ENCODE measurements at places on chromosomes 5 and 9. TPM values are rescaled to one million over a fixed set of nuclear protein-coding genes. Genes with fewer than 3 reads are reported as not detected.

LCN15 gene
- not detected for total RNA-seq

GRCh38 chr9:79652598-79652997 lies 80.8 kb downstream of the TLE4 start:
- H3K27ac ChIP-seq = no peak overlapping the region
- no peaks in the 10 kb centered on the region for H3K4me1 ChIP-seq
- DNase-seq = no peak
- H3K36me3 ChIP-seq = no peaks in the 10 kb centered on the region
- H3K27me3 ChIP-seq = no peaks in the 10 kb centered on the region

GRCh38 chr5:173557123-173557903 lies 59.1 kb downstream of the BOD1 start:
- H3K4me1 ChIP-seq = no peaks in the 10 kb centered on the region
- no peaks in the 10 kb centered on the region for H3K36me3 ChIP-seq
- H3K27ac ChIP-seq = no peak overlapping the region
- H3K27me3 ChIP-seq = no peaks in the 10 kb centered on the region
- no peak for DNase-seq
- no peak overlapping the region for H3K4me3 ChIP-seq

GRCh38 chr9:108637340-108637739 lies 218.4 kb downstream of the ACTL7B start:
- no peaks in the 10 kb centered on the region for H3K27me3 ChIP-seq
- no peak overlapping the region for H3K4me3 ChIP-seq
- H3K36me3 ChIP-seq = no peaks in the 10 kb centered on the region
- DNase-seq = no peak
- no peaks in the 10 kb centered on the region for H3K4me1 ChIP-seq

STXBP1 gene
- total RNA-seq = 50.0 TPM

CCNO gene
- 1.3 TPM for total RNA-seq

DNA sequence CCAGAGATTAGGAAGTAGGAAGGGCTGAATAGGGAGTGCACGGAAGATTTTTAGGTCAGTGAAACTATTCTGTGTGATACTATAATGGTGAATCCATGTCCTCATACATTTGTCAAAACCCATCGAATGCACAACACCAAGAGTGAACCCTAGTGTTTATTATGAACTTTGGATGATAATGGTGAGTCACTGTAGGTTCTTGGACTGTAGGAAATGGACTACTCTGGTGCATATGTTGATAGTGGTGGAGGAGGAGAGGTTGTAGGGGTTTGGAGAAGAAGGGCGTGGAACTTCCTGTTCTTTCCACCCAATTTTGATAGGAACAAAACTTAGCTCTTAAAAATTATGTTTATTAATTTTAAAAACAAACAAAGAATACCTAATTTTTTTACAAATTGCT lies 14.3 kb downstream of the CTSL start:
- H3K4me3 ChIP-seq = no peak overlapping the region
- H3K27ac ChIP-seq = no peak overlapping the region
- H3K36me3 ChIP-seq = no peaks in the 10 kb centered on the region
- no peak for DNase-seq
- H3K4me1 ChIP-seq = no peaks in the 10 kb centered on the region

GRCh38 chr9:124214596-124215367 lies 43.0 kb upstream of the NEK6 start:
- no peaks in the 10 kb centered on the region for H3K4me1 ChIP-seq
- no peak overlapping the region for H3K4me3 ChIP-seq
- H3K36me3 ChIP-seq = no peaks in the 10 kb centered on the region

- H3K4me3 ChIP-seq = no peak overlapping the region
- H3K27ac ChIP-seq = no peak overlapping the region
- DNase-seq = no peak
- H3K36me3 ChIP-seq = no peaks in the 10 kb centered on the region
- H3K27me3 ChIP-seq = no peaks in the 10 kb centered on the region
These were observed 34.4 kb downstream of the SRD5A1 start for GRCh38 chr5:6667648-6668047.

SLC6A3 gene
- 0.30 TPM for total RNA-seq

GRCh38 chr5:9562141-9562540 lies 16.3 kb upstream of the SEMA5A start:
- H3K36me3 ChIP-seq = no peaks in the 10 kb centered on the region
- no peak overlapping the region for H3K4me3 ChIP-seq
- no peaks in the 10 kb centered on the region for H3K4me1 ChIP-seq
- no peak overlapping the region for H3K27ac ChIP-seq
- DNase-seq = no peak

GRCh38 chr5:13771011-13771571 lies 173.4 kb downstream of the DNAH5 start:
- DNase-seq = no peak
- H3K36me3 ChIP-seq = no peaks in the 10 kb centered on the region
- no peaks in the 10 kb centered on the region for H3K4me1 ChIP-seq
- no peak overlapping the region for H3K4me3 ChIP-seq
- H3K27ac ChIP-seq = no peak overlapping the region

SOX30 gene
- not detected for total RNA-seq

Measured in aorta (tissue), 5 donors.